ENCODE measurements at places on chromosomes 7 and 10.

DNA sequence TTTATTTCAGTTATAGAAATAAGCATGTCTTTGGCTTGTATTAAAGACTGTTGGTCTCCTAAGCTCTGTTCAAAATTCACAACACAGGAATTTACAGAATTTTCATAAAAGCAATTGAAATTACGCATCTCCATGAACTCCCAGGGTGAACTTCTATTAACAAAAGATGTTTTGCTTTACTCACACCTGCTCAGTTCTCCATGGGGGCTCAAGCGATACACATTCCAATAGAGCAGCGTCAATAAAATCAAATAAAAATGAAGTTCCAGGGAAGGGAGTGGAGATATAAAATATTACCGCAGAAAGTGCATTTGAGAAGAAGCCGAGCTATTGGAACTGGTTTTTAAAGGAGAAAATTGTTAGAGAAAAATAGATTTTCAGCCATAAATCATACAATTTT is 41.5 kb upstream of the ZNF438 start:
- no peak for DNase-seq

DNA sequence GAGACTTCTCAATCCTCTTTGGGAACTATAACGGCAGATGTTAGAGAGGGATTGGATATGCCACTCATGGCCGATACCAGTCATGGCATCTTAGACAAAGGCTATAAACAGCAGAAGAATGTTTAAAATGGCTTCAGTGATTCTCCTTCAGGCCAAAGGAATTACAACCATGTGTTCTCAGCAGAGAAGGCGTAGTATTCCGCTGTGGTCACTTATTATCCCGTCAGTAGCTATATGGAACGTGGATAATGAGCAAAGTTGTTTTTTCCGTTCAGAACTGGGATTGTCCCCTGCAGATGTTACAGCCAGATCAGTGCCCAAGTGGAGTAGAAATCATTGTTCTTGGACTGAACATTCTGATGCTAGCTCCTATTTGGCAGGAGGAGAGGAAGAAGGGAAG is 43.1 kb downstream of the TEX36 start:
- DNase-seq, result no peak

DNA sequence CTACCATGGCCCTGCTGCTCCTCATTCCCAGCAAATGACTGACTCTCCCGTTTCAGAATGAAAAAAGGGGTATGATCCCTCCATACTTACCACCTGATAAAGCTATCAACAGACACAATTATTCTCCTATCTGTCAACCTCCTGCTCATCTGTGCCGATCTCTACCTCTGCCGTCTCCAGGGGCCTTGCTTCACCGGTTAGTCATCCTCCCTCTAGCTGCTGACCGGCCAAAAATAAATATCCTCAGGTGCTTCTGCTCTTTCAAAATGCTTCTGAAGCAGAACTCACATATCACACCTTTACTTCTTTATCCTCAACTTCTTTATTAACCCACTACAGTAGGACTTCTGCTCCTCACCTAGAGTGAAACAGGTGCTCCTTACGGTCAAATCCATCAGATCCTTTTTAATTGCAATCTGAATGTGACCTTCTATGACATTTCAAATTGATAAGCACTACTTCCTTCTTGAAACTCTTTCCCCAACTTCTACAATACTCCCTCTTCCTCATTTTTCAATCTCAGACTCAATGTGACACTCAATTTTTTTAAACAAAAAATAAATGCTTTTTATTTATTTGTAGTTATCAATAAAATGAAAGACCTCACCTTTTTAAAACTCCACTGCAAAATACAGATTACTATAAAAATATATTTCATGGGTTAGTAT is 63.2 kb downstream of the LMBR1 start:
- no peak for DNase-seq

GRCh38 chr10:100327007-100327717 is 2.9 kb downstream of the PKD2L1 start:
- peak; percentile 83 for DNase-seq

GRCh38 chr10:16612115-16612980 is 90.7 kb upstream of the C1QL3 start:
- DNase-seq, result no peak

DNA sequence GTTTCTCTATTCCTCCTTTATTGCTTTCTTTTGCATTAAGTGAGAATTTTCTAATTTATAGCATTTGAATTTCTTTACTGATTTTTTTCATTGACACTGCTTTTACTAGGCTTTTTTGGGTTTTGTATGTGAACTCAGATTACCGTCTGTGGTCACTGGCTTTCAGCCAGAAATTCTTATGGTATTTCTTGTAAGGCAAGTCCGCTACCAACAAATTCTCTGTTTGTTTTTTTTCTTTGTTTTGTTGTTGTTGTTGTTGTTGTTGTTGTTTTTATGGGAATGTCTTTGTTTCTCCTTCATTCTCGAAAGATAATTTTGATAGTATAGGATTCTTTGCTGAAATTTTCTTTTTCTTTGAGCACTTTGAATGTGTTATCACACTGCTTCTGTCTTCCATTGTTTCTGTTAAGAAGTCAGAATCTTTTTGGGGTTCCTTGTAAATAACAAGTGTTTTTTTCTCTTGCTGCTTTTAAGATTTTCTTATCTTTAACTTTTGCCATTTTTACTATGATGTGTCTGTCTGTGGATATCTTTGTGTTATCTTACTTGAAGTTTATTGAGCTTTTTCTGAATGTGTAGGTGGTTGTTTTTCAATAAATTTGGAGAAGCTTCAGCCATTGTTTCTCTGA is 7.2 kb downstream of the NET1 start:
- no peak for DNase-seq

- DNase-seq, result no peak
These were observed 1.1 kb upstream of the LBX1 start for GRCh38 chr10:101230183-101230917.

- DNase-seq, result no peak
These were observed 23.9 kb downstream of the LOXL4 start for GRCh38 chr10:98244141-98244540.

DNA sequence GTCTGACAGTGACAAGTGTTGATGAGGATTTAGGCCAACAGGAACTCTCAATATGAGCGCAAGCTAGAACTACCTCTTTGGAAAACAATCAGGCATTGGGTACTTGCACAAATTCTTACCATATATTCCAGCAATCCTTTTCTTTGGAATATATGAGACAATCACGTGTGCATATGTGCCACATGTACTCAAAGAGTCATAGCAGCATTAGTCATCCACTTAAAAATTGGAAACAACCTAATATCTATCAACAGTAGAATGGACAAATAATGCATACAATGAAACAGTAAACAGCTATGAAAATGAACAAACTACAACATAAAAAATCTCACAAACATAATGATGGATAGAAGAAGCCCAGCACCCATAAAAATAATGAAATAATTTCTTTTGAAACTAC is 179.7 kb downstream of the GLI3 start:
- no peak for DNase-seq

- DNase-seq, result no peak
These were observed 594.1 kb downstream of the GRM8 start for GRCh38 chr7:126658684-126659083.

GRCh38 chr10:128932071-128932820 is 534.8 kb upstream of the MGMT start:
- no peak for DNase-seq

GRCh38 chr10:62045765-62046521 is 144.4 kb downstream of the ARID5B start:
- DNase-seq, result no peak

- DNase-seq, result no peak
These were observed 27.8 kb upstream of the WDFY4 start for GRCh38 chr10:48656914-48657305.

- no peak for DNase-seq
These were observed 29.4 kb upstream of the CACNA2D1 start for GRCh38 chr7:82472966-82473365.

GRCh38 chr7:27567266-27567665 is 95.4 kb downstream of the HIBADH start:
- no peak for DNase-seq

- DNase-seq, result no peak
These were observed 339.7 kb downstream of the PTPRN2 start for GRCh38 chr7:158247758-158248487.

GRCh38 chr10:70341016-70341415 is 41.4 kb downstream of the LRRC20 start:
- no peak for DNase-seq

- DNase-seq, result no peak
These were observed 78.0 kb upstream of the EGR2 start for GRCh38 chr10:62894156-62894555.

- no peak for DNase-seq
These were observed 562 bp downstream of the NUB1 start for GRCh38 chr7:151342102-151342646.

DNA sequence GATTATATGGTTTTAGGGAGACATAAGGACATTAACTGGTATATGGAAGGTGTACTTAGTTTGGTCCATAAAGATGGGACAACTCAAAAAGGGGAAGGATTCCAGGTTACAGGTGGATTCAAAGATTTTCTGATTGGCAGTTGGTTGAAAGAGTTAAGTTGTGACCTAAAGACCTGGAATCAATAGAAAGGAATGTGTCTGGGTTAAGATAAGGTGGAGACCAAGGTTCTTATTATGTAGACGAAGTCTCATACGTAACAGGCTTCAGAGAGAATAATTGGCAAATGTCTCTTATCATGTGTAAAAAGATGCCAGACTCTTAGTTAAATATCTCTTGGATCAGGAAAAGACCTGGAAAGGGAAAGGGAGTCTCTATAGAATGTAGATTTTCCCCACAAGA is 1.0 kb upstream of the TRDMT1 start:
- DNase-seq, result no peak

GRCh38 chr10:47145290-47145934 is 154.6 kb upstream of the GDF10 start:
- no peak for DNase-seq

DNA sequence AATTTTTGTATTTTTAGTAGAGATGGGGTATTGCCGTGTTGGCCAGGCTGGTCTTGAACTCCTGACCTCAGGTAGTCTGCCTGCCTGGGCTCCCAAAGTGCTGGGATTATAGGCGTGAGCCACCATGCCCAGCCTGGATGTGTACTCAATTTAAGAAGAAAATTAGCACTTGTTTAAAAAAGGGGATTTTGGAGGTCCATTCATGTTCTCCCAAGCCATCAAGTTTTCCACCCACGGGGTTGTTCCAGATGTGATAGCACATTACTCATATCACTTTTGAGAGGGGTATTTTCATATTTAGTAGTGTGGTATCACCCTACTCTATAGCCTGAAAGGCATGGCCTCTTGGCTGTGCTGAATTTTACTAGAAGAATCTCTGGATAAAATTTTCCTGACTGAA is 10.5 kb upstream of the SLC26A3 start:
- DNase-seq, result no peak

DNA sequence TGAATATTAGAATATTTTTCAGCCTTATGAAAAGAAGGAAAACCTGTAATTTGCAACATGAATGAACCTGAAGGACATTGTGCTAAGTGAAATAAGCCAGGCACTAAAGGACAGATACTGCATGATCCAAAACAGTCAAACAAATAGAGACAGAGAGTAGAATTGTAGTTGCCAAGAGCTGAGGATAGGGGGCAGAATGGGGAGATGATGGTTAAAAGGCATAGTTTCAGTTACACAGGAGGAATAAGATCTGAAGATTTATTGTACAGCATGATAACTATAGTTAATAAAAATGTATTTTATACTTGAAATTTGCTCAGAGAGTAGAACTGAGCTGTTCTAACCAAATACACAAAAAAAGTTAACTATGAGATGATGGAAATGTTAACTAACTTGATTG is 149.0 kb upstream of the TMEM106B start:
- no peak for DNase-seq

DNA sequence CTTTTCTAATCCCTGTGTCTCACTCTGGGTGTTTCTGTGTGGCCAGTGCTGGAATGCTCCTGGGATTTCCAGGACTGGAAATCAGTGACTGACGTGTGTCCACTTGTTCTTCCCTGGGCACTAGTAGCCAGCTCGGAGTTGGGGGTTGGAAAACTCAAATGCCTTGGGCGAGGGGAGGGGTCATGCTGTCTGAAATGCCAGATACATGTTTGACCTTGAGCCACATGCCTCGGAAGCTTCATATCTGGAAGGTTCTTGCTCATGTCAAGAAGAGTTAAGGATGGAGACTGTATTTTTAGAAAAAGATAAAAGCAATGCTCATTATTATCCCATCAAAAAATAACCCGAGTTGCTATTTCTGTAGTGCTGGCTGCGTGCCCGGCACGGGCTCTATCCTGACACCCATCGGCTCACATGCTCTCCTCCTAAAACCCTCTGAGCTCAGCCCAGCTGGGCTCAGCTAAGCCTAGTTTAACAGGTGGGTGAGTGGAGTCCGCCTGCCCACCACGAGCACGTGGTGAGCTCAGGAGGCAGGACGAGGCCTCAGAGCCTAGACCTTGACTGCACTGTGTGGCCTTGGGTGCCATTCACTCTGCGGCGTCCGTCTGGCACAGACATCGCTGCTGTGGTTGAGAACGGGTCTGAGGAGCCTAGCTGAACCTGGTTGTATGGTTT is 6.4 kb downstream of the DPYSL4 start:
- DNase-seq, result no peak

DNA sequence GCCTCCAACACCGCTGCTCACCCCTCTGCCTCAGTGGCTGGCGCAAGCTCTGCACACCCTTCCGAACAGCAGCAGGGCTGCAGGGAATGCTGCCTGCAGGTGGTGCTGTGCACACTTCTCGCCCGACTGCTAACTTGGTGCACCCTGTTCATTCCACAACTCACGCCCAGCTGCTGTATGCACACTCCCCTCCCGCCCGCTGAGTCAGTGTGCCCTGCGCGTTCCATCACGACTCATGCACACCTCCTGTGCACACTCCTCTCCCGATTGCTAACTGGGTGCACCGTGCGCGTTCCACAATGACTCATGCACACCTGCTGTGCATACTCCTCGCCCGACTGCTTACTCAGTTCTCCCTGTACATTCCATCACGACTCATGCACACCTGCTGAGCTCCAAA is 21.5 kb downstream of the ADARB2 start:
- no peak for DNase-seq

GRCh38 chr10:13375791-13376190 is 27.7 kb upstream of the SEPHS1 start:
- no peak for DNase-seq

GRCh38 chr10:1627945-1628344 is 109.4 kb downstream of the ADARB2 start:
- no peak for DNase-seq

GRCh38 chr7:147519062-147519461 is 1071.5 kb upstream of the C7orf33 start:
- DNase-seq, result no peak

GRCh38 chr7:44216521-44217222 is 15.9 kb downstream of the YKT6 start:
- DNase-seq, result no peak

All from NCI-H446 treated with DMSO at 0.1 percent for 48 hours (cell line).